ENCODE measurements at places on chromosomes 2 and 18. TPM values are rescaled to one million over a fixed set of nuclear protein-coding genes. Genes with fewer than 3 reads are reported as not detected.

Gene TTC39C
- 11.2 TPM for total RNA-seq

Gene KIAA2012
- not detected for total RNA-seq

Gene DYSF
- total RNA-seq, result 112 TPM

DNA sequence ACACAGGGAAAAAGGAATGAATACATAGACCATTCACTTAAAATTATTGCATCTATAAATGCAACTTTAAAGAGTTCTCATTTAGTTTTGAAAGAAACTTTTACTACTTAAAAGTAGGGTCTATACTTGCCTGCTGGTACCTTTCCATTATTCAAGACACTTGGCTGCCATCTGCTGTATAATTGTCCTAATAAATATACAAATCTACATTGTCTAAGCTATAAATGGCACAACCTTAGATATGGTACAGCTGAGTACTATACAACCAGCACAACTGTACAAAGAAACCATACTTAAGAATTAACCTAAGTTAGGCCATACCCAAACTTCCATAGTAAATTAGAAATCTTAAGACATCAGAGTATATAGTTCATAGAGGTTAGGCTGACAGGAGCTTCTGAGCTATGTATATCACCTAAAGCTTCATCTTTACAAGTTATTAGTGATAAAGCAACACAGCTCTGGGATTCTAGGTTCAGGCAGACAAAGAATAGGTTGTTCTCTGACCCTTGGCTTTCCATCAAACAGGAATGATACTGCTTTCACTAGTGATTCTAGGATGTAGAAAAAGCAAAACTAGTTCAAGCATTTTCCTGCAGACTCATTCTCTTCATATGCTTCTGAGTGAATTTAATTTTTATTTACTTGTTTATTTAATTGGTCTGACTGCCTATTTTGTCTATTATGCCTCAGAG, 22.1 kb downstream of the EXOC6B start:
- DNase-seq, result no peak

DNA sequence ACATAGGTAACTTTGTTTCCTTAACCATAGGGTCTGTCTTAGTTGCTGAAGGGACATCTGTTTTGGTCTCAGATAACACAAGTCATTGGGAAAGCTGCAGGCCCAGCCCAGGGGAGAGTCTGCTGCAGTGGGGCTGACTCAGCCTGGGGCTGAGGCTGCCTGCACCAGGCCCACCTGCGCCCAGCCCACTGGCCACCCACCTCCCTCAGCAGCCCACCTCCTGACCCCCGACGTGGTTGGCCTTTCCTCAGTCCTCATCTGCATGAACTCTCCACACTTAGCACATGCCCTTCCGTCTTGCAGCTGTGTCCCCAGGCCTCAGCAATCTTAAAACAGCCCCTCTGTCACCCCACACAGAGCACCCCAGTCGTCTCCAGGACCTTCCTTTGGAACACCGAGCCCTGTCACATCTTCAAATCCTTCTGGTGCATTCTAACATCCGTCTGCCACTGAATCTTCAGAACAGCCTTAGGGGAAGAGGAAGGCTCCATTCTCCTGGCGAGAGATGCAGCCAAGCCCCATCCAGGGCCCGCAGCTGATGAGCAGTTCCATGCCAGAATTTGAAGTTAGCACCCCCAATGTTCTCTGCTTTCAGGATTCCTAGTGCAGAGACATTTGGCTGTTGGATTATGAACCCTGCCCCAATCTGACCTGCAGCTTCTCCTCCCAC, 231.4 kb downstream of the SEPTIN10 start:
- DNase-seq, result no peak

- no peak for DNase-seq
These were observed 35.1 kb downstream of the EVA1A start for GRCh38 chr2:75525434-75526310.

DNA sequence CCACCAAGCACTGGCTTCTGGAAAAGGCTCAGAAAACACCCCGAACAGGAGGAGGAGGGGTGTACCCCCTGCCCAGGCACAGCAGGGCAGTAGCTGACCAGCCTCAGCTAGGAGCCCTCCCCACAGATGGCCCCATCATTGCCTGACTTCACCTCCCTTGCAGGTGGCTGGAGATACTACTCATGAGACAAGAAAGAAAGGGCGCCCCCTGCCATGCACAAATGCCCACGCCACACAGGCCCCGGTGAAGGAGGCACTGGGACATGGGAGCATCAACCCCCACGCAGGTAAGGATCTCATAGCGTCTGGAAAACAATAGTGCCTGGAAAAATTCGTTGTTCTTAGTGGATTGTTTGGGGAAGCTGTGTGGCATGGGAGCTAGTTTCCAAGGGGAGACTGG, 240.6 kb downstream of the TFCP2L1 start:
- DNase-seq, result no peak

DNA sequence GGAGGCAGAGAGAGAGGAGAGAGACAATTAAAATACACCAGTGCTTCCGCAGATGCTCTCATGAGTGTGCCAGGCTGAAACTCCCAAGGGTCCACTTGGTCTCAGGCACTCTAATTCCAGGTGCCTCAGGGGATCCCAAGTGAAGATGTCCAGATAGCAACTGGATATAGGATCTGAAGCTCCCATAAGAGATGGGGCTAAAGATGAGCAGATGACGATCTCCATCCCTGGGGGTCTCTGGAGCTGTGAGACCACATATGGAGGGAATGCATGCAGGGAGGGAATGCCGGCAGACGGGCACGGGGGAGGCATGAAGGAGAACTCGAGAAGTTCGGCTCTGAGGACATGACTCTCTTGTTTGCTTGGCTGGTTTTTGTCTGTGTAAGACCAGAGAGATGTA, 223.7 kb upstream of the RAB6C start:
- DNase-seq, result peak; percentile 50

GRCh38 chr18:50115095-50115494, 79.9 kb downstream of the MYO5B start:
- DNase-seq, result no peak

GRCh38 chr2:157460384-157460837, 16.5 kb upstream of the CYTIP start:
- DNase-seq, result no peak

- no peak for DNase-seq
These were observed 1.0 kb upstream of the HDAC4 start for GRCh38 chr2:239401881-239402233.

DNA sequence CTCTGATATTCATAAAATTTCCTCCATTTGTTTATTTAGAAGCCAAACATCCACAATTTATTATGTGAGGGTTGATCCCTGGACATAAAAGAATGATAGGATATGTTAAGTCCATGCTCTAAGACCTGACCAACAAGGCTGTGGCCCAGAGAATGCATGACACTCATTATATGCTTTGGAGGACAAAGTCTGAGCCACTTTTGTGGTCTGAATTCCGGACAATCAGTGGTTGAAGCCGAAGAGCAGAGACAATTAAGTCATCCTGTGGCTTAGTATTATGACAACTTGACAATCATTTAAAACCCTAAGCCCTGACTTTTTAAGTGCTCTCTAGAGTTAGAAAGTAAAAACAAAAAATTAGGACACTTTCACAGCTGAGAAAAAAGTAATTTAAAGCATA, 483.3 kb downstream of the PLCL1 start:
- no peak for DNase-seq

GRCh38 chr2:15682354-15682753, 90.7 kb downstream of the DDX1 start:
- no peak for DNase-seq

GRCh38 chr2:126650994-126651393, 5.0 kb upstream of the GYPC start:
- DNase-seq, result no peak

DNA sequence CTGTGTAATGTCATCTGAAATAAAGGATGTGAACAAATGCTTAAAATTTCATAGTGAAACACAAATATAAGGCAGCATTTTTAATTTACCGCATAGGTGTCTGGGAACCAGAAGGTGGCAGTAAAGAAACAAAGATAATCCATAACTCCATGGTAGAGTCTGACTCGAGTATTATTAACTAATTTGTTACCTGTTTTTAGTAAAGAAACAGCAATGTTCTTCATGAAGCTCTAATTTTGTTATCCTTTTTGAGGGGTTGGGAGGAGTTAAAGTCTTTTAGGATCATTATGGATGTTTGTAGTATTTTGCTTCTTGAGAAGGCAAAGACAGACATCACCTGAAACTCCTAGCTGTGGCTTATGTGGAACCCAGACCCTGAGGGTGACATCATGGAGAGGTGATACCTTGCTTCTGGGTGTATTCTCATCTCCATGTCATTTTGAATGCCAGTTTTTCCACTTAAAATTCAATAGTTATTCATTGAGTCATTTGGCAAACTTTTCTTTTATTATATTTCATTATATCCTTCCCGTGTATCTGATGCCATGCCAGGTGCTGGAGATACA, 286.2 kb upstream of the EPAS1 start:
- no peak for DNase-seq

GRCh38 chr2:174339561-174340399, 5.0 kb downstream of the SP9 start:
- no peak for DNase-seq

DNA sequence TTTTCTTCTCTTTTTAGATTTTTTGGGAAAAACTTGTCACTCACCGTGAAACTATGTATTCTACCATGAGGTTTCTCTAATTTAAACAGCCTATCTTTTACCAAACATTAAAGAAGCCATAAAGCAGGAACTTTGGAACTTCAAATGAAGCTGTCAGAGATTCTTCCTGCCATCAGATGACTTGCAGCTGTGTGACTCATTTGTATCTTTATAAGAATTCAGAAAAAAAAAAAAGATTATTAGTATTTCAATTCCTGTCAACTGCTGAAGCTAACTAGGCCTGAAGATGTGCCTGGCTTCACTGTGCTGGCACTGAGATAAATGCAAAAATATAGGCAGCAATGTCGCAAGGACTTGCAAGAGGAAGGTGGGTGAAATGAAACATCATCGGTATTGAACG, 1399.1 kb upstream of the PIK3C3 start:
- DNase-seq, result no peak

DNA sequence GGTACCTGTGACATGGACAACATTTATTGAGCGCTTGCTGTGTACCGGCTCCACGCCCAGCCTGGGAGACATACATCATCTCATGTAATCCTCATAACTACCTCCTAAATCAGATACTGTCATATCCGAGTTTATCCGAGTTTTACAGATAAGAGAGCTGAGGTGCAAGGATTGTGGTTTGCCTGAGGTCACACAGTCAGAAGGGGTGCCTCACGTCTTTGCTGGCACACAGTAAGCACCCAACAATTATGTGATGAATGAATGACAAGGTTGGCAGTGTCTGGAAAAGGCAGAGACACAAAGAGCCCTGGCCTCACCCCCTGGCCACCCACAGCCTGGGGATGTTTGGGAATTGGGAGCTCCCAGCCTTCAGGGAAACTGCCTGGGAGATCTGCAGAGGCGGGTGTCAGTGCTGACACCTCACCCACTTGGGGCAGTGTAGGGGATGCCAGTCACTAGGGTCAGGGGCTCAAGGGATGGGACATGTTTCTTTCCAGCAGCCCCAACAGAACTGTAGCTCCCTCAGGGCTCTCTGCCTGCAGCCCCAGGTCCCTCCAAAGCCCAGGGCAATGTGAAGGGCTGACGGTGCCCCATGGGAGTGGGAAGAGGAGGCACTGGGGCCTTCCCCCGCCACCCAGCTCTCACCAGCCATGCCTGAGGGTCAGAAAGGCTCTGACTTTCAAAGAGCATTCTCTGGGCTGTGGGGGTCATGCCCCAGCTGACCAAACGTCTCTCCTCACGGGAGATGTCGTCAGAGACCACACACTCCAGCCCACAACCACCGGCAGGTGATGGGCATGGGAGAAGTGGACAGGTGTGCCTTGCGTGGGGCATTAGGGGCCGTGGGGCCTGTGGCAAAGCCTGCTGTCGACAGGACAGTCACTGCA, 157.5 kb downstream of the ZFP36L2 start:
- DNase-seq, result peak; percentile 88

- no peak for DNase-seq
These were observed 40.1 kb downstream of the THUMPD2 start for GRCh38 chr2:39738936-39739335.

DNA sequence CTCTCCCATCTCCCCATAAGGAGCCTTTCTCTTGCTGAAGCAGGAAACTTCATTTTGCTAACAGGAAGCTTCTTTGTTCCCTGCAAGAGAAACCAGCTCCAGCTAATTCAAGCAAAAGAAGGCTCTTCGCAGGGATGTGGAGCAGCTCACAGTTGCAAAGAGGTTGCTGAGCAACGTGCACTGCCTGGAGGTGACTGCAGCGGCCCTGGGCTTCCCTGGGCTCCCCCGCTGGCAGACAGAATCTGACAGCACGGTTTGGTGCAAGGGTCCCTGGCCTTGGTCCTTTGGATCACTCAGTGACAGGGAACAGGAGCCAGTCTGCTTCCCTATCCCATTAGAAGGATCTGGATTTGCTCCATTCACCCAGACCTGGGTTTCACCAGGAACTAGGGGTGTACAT, 25.8 kb downstream of the GPR55 start:
- no peak for DNase-seq

DNA sequence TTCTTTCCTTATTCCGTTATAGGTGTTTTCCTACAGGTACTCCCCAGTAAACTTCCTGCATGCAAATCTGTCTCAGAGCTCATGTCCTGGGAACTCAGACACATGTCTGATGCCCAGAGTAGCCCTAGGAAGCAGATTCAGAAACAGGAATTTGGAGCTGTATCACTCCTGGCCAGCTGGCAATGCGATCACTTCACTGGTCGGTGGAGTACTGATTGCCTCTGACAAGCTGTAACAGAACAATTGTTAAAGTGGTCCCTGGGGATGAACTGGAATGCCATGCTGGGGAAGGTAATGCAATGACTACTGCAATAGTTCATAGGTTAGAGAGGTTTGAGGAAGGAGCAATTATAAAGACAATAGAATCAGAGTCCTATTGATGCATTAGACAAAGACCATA, 131.6 kb upstream of the DOCK10 start:
- no peak for DNase-seq

- no peak for DNase-seq
These were observed 11.3 kb downstream of the TANC1 start for GRCh38 chr2:158979772-158980171.

- DNase-seq, result no peak
These were observed 101.3 kb downstream of the CAPN13 start for GRCh38 chr2:30705711-30706533.

DNA sequence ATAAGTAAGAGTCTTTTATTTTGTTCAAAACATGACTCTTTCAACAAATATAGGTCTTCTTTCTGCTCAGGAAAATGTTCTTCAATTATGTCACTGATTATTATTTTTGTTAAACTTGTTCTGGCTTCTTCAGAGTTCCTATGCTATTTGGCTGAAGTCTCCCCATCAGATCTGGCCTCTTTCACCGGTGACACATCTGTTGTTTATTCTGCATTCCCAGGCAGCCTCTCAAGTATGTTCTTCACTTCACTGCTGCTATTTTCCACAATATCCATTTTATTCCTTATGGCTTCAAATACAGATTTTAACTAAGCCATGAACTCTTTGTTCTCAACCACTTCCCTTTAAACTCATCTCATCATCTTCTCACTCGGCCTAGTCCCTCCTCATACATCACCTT, 45.7 kb downstream of the HDAC4 start:
- no peak for DNase-seq

GRCh38 chr18:26470011-26470637, 78.2 kb downstream of the KCTD1 start:
- no peak for DNase-seq
